Epithelial cell of umbilical artery (primary cell): ENCODE measurements at places on chromosomes 13 and 19. TPM values are rescaled to one million over a fixed set of nuclear protein-coding genes. Genes with fewer than 3 reads are reported as not detected.

Gene CACNG8
- total RNA-seq = 0.61 and 0.65 TPM in 2 replicates

Gene PROZ
- not detected in 2 replicates for total RNA-seq

Gene ALKBH7
- 40.3 and 74.1 TPM in 2 replicates for total RNA-seq

Gene TLE2
- 16.3 and 19.5 TPM in 2 replicates for total RNA-seq

Gene NRTN
- not detected in 2 replicates for total RNA-seq

Gene KIR2DL1
- not detected in 2 replicates for total RNA-seq
